ENCODE measurements at places on chromosomes 5 and 9.

DNA sequence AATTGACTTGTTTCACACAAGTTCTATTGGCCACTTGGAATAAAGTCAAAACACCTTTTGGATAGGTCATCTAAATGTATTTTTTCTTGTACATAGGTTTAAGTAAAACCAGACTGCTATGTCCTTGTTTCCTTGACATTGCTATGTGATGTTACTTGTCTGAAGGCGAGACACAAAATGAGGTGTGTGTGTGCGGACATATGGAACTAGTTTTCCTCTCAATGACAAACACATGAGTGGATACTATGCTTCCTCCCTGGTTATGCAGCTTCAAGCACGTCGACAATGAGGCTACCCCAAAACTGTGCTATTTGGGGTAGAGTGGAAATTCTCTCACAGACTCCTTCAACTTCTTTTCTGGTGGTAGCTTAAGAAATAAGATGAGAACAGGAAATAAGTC lies 276.8 kb downstream of the GAS1 start:
- no peak for DNase-seq

GRCh38 chr5:155546075-155546474 lies 532.5 kb downstream of the KIF4B start:
- peak; percentile 88 for DNase-seq

DNA sequence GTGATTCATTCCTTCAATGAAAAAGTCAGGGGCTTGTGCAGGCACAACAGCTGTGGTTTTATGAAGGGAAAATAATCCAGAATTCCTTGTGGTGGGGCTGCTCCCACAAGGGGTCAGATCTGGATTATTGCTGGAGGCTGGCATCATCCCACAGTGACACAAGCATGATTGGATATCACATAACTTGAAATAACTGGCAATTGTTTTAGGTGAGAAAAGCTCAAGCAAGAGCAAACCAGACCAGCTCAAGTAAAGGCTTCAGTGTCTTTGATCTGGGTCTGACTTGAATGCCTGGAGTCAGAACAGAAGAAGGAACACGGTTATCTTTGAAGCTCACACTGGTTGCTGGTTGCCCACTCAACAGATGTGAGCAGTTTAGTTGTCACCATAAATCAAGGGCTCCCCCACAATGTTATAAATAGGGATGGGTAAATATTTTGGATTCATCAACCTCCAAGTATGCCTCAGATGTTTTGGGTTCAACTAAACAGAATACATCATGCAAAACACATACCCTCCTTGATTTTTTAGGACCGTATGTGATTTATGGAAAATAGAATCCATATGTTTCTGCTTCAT lies 3.1 kb upstream of the ZNF474 start:
- no peak for DNase-seq

- no peak for DNase-seq
These were observed 151.2 kb downstream of the TSSK1B start for GRCh38 chr5:113283558-113283957.

DNA sequence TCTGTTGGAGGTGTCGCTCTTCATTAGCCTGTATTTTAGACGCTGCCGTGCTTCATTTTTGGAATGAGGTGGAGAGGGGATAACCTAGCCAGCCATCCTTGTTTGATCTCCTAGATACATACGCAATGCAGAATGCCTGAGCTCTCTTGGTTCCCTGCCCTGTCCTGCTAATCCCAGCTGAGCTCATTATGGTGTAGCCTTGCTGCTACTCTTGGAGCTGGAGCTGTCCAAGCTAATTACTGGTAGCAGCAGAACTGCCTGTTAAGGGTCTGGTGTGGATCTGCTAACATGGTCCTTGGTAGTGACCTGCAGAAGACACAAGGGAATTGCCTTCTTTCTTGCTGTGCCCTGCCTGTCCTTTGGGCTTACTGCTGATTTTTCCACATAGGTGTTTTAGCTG lies 207.9 kb downstream of the CNTLN start:
- no peak for DNase-seq

GRCh38 chr5:80414113-80414512 lies 6.2 kb downstream of the ZFYVE16 start:
- DNase-seq, result no peak

DNA sequence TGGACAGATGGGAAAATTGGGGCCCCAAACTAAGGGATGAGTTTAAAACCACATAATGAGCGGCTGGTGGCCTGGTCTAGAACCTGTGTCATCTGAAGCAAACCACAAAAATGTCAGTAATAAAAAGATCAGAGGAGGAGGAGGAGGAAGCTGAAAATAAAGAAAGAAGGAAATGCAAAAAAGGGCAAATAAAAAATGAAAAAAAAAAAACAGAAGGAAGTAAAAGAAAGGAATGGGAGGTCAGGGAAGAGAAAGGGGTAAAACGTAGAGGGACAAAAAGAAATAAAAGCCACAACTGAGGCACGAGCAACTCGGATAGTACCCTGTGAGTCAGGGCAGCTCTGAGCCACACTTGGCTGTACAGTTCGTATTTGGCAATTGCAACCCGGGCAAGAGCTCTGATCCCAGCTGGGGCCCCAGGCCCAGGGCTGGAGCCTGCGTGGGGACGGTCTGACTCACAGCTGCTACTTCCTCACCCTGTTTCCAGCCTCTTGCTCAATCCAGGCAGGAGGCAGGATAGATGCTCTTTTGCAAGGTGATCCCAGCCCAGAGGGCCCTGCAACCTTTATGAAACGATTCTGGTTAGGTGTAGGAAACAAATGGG lies 137.9 kb upstream of the TRIM32 start:
- DNase-seq, result no peak

DNA sequence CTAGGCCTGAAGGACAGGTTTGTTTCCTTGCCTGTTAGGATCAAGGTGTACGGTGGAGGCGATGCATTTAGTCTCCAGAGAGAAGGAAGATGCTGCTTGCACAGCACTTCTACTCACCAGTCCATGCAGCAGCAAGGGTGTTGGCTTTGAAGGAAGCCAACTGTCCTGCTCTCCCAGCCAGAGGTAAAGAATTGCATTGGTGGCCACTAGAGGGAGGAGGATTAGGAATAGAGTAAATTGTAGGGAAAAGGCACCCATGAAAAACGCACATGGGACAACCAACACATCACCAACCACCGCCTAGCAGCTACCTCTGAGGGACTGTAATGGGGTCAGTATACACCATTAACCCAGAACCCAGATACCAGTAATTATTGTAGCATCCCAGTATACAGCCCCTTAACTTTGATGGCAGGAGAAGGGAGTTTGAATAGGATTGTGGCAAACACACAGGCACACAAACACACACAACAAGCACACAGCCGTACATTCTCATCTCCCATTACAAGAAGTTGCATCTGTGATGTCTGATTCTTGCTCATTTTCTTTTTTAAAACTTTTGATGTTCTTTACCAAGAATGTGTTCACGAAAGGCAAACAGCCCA lies 267.7 kb downstream of the ADAMTS6 start:
- DNase-seq, result peak; percentile 37

DNA sequence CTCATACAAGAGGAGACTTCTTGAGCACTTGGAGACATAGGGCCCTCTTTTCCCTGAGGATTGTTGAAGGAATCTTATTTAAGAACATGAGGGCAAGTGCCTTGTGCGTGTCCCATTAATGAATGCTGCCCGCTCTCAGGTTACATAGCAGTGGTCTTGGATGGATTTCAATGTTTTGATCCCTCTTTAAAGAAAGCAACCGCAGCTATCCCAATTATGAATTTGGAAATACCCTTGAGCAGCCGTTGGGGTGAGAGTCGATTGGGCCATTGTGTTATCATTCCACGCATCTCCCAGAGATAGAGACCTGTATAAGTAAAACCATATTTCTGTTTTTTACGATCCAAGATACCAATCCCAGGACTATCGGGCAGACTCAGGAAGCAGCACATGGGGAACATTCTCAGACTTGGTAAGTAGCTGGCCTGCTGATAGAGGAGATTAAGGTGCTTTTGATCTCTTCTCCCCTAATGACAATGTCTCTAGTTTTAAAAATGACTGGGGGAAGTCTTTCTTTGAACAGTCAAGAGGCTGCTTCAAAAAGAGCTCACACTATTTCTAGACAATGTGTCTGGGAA lies 145.3 kb downstream of the MACROH2A1 start:
- DNase-seq, result no peak

DNA sequence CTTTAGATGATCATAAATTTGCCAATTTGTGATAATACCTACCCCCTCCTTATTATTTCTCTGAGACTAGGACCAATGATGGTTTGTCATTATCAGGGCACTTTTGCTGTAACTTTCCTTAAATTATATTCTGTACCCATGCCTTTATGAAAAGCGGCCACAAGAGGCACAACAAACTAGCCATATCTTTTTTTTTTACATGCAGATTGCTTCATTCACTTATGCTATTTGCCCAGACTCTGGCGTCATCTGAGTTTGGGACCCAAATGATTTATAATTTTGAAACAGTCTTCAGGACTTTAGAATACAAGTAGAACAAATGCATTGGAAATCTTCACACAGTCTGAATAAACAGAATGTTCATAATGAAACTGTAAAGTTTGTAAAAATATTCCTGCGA lies 408.1 kb downstream of the MAT2B start:
- no peak for DNase-seq

GRCh38 chr5:141680751-141681201 lies 1.3 kb downstream of the ARAP3 start:
- DNase-seq, result no peak

GRCh38 chr9:35872505-35872904 lies 2.3 kb upstream of the OR13J1 start:
- DNase-seq, result no peak

- DNase-seq, result no peak
These were observed 64.2 kb downstream of the SNX24 start for GRCh38 chr5:122909470-122910100.

DNA sequence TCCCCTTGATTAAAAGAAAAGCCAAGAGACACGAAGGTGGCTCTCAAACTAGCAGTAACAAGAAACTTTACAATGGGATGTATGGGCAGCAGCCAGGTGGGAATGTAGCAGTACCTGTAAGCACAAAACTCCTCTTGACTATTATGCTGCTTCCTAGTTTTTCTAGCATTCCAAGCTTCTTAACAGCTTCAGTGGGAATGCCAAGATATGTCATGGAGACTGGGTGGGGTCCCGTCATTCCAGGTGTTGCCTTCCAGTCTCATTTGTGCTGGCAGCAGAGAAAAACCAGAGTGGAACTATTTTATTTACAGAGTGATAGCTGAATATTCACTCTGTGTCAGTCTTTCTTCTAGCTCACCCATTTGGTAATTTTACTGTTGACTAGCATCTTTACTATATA lies 236.6 kb downstream of the ARL15 start:
- no peak for DNase-seq

DNA sequence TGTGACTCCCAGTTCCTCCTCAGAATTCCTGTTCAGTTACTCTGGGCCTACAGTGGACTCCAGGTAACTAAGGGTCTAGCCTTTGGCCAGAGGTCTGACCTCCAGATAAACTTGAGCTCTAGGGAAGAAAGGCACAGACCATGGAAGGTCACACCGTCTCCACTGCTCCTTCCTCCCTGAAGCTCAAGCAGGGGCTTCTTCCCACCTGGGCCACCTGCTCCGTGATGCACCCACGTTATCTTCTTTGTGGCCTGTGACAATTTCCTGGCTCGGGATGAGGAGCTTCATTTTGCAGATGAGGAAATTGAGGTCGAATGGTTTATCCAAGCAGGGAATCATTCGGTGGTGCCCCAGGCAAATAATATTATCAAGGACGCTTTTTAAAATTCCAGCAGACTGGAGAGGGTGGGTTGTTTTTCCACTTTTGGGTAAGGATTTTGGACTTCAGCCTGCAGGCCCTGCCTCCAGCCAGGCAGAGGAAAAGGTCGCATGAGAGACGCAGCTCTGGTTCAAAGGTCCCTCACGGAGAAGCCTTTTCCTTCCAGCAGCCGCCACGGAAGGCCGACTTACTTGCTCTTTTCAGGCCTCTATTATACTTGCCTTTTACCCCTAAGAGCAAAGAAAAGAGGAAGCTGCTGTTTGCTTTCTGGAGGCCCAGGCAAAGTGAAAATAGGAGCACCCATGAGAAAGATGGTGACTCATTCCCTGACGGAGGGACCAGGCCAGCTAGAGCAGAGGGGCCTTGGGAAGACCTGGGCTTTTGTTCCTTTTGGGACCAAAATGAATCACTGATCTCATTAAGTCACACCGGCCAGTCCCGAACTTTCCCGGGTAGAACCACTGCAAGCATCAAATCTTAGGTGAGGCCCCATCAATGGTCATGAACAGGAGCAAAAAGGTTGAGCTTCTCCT lies 22.8 kb upstream of the DUSP1 start:
- no peak for DNase-seq

- no peak for DNase-seq
These were observed 1565.0 kb upstream of the WWC1 start for GRCh38 chr5:166726406-166726805.

- no peak for DNase-seq
These were observed 24.6 kb downstream of the COL5A1 start for GRCh38 chr9:134666208-134666607.

- DNase-seq, result no peak
These were observed 156.0 kb downstream of the SEC61B start for GRCh38 chr9:99377790-99378775.

DNA sequence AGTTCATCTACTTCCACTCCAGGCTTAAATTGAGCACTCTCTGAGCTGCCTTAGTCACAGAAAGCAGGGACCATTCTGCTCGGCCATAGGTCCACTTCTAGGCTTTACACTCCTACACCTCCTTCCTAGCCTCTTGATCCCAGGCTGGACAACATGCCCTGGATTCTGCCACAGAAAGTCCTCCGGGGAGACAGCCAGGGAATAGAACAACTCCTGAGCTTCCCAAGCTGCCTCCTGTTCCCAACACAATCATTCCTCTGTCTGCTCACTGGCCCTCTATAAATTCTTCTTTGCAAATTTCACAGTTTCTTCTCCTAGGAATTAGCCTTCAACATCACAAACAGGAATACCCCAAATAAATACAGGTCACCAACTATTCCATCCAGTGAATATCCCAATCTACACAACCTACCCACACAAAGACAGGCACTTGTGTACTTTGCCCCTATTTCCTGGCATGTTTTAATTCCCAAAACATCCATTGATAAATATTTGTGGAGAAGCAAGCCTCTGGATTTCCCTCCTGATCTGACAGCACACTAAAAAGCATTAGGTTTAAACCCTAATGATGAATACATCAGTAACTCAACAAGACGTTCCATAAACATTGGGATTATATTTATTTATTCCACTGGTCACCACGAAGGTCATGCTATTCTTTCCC lies 125.5 kb downstream of the ENC1 start:
- DNase-seq, result no peak

- DNase-seq, result no peak
These were observed 223.8 kb downstream of the TLE1 start for GRCh38 chr9:81465468-81466011.

- DNase-seq, result no peak
These were observed 27.4 kb downstream of the PPP2R2B start for GRCh38 chr5:146851133-146851532.

GRCh38 chr5:179558932-179559283 lies 8.6 kb downstream of the RUFY1 start:
- DNase-seq, result peak; percentile 83

DNA sequence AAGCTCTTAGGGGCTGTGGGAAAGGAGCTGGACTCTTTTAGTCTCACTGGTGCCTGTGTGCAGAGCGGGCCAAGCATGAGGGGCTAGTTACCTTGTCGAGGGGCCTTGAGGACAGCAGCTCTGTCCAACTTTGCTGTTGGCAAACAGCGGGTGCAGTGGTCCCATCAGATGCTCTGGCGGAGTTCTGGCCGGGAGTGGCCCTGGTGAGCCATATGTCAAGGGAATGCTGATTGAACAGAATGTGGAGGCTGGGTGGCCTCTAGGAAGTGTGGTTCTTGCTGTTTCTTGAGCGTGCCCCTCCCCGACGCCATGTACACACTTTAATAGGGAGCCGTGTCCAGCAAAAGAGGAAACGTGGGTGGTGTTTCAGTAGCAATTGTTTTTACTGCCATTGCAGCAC lies 3.6 kb upstream of the ADAMTS2 start:
- no peak for DNase-seq

- peak; percentile 90 for DNase-seq
These were observed 9.0 kb upstream of the FAF2 start for GRCh38 chr5:176438959-176439757.
